ENCODE measurements at places on chromosomes 11 and 22.

- no peak for DNase-seq
Observed at GRCh38 chr11:5546457-5546856, 1.9 kb downstream of the OR52H1 start.

DNA sequence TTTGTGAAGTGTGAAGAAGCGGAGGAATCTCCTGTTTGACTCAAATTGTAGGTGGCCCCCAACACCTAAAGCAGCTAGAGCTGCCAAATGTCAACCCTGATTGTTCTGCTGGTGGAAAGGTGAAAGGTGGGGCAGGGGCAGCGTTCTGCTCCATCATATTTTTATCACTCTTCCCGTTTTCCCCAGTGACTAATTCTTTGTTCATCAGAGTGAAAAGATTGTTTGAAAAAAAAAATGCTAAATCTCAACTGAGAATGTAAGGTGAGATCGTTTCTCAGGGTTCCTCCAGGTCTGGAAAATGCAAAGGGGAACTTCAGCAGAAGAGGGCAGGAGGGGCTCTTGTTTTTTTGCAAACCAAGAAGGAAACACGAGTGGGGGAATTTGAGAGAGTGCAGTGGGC is 137.7 kb downstream of the MN1 start:
- DNase-seq, result no peak

DNA sequence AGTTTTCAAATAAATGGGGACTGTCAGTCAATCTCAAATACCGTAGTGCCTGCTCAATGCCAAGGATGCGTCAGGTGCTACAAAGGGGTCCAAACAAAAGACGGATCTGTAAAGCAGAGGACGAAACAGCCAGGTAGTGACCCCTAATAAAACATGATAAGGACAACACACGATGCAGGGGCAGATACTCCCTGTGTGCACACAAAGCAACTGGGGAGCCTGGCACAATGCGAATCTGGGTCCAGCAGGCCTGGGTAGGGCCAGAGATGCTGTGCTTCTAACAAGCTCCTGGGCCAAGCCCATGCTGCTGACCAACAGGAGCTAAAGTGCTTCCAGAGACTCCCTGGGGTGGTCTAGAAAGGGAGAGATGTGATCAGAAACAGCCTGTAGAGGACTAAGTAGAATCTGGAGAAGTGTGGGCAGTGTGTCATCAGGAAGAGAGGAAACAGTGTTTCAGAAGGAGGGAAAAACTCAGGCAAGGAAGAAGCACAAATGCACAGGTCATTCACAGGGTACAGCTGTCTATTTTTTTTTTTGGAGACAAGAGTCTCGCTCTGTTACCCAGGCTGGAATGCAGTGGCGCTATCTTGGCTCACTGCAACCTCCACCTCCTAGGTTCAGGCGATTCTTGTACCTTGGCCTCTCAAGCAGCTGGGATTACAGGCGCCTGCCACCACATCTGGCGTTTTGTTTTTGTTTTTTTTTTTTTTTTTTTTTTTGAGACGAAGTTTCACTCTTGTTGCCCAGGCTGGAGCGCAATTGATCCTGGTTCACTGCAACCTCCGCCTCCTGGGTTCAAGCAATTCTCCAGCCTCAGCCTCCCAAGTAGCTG is 74.5 kb downstream of the MICAL3 start:
- DNase-seq, result no peak

GRCh38 chr11:78227921-78228320 is 39.2 kb downstream of the USP35 start:
- no peak for DNase-seq

GRCh38 chr11:66739983-66740382 is 11.0 kb upstream of the SPTBN2 start:
- no peak for DNase-seq

- peak; percentile 25 for DNase-seq
Observed at GRCh38 chr22:44390613-44390970, 77.8 kb upstream of the SHISAL1 start.
